Hematopoietic multipotent progenitor cell treated with erythropoietin and hydrocortisone succinate and interleukin-3 and kit ligand, for 17 days (in vitro differentiated cells): ENCODE measurements at places on chromosomes 4 and X.

DNA sequence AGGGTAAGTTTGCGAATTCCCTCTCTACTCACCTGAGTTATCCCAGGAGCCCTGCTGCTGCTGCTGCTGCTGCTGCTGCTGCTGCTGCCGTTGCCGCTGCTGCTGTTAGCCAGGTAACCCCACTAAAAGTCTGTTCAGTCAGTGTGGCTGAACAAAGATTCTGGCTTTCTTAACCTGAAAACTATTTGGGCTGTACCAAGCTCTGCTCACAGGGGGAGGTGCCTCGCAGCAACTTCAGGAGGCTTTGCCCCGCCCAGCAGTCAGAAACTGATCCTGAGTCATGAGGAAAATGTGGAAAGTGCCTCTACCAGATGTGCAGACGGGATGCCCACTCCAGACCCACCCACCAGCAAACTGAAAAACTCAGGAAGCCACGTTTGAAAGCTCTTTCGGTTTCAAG lies at the start of gene CAPN6:
CAPN6 (minus strand) TSS at position 145 of the 400 bp plus-strand sequence. CDS start 6,547 bp downstream, outside the sequence.
- DNase-seq = no peak

- DNase-seq = no peak
Measured at GRCh38 chr4:180164799-180165198, 2078.4 kb upstream of the TENM3 start.

DNA sequence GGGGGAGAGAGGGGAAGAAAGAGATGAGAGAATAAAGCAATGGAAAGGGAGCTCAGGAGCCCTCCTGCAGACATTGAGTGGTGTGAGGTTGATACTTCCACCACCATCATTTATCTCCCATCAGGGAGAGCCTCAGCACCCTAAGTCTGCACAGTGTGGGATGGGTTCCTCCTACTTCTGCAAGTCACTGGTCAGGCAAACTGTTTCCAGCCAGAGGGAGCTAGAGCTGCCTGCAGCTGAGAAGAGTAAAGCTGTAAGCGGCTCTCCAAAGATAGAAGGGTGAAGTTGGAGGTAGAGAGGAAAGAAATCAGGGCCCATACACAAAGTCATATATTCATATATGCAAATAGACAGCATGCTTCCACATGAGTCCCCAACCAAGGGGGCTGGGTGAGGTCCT lies 21.9 kb upstream of the ZNF81 start:
- peak; percentile 30 for DNase-seq

DNA sequence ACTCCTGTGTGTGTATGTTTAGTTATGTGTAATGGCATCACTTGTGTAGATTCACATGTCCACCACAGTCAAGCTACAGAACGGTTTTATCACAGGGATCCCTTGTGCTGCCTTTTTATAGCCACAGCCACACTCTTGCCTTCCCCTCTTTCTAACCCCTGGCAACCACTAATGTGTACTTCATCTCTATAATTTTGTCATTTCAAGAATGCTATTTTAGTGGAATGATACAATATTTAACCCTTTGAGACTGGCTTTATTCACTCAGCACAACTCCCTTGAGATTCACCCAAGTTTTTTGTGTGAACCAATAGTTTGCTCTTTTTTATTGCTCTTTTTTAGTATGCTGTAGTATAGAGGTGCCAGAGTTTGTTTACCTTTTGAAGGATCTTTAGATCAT lies 112.1 kb downstream of the CDKL5 start:
- DNase-seq = no peak

DNA sequence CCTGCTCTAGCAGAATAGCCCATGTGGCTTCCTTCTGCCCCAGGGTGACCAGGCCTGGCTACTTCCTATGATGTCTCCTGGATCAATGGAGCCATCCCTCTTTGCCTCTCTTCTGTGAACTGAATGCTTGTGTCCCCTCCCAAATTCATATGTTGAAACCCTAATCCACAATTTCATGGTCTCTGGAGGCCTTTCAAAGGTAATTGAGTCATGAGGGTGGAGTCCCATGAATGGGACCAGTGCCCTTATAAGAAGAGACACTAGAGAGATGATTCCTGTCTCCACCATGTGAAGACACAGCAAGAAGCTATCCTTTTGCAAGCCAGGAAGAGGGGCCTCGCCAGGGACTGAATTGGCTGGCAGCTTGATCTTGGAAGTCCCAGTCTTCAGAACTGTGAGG lies 18.4 kb downstream of the CCKAR start:
- no peak for DNase-seq

DNA sequence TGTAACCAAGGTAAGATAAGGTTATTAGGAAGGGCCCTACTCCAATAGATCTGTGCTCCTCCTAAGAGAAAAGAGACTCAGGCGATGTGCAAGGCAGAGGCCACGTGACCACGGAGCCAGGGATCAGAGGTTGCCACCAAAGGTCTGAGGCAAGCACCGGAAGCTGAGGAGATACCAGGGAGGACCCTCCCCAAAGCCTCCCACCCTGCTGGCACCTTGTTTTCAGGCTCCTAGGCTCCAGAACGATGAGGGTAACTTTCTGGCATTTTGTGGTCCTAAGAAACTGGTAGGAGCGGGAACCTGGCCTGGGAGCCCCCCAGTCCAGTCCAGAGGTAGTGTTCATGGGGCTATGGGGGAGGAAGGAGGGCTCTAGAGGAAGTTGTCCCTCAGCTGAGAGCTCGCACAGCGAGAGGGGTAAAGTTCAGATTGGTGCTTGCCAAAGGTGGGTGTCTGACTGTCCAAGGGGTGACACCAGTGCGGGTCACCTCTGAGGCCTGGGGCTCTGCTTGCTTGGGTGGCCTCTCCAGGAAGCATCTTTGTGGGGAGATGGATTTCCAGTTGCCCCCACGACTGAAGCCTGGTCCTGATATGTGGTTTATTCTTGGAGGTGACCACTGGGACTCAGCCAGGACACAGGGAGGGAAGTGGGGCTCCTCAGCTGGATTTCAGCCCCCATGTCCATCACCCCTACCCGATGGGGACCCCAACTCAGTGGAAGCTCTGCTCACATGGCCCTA lies 7.5 kb upstream of the LETM1 start:
- DNase-seq = no peak

DNA sequence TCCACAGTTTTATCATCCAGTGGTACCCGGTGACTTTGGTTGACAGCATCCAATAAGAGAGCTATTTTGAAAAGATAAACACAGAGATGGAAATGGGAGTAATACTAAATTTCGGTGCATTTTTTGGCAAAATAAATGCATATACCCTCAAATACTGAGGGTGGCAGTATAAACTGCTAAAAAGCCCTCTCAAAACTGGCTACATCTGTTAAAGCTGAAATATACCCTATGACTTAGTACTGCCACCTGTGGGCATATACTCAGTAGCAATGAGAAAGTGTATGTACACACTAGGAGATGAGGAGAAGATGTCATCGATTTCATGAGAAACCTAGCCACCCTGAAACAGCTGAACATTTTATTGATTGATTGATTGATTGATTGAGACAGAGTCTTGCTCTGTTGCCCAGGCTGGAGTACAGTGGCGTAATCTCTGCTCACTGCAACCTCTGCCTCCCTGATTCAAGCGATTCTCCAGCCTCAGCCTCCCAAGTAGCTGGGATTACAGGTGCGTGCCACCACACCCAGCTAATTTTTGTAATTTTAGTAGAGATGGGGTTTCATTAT lies 12.2 kb upstream of the TMEM128 start:
- DNase-seq = peak; percentile 17

GRCh38 chr4:158778156-158778711 lies 9.4 kb downstream of the FNIP2 start:
- DNase-seq = no peak

- no peak for DNase-seq
Measured at GRCh38 chr4:3145234-3145924, 70.9 kb downstream of the HTT start.

DNA sequence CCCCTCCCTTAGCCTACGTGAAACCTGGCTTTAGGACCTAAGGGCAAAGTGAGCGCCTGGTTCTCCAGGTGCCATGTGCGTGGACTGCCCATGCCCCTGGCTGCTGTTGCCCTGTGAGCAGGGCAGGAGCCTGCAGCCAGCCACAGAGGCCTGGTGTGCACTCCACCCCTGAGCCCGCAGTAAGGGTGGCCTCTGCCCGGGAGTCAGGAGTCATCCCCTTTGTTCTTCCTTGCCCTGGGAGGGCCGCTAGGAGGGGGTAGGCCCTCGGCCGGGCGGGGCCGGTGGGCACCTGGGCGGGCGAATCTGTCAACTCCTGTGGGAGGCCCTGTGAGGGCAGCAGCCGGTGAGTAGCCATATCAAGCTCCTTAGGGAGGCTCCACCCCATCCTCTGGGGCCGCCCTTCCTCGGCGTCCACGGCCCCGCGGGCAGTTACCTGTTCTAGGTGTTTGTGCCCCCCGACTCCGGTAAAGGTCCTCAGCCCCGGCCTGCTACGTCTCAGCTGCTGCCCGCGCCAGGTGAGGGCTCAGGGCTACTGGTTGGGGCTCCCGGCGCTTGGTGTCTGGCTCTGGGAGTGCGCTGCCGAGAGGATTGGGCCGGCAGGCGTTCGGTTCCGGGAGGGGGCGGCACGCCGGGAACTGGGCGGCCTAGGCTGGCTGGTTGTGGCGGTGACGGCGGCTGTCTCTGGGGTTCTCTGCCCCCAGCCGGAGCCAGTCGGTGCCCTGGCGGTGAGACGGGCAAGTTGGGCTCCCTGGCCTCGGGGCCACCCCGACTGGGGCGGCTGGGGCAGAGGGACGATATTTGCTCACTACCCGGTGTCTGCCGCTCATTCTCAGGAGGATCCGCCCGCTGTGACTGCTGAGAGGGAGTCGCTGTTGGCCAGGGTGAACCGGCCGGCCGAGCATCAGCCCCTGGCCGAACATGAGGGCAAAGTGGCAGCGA lies 1060.2 kb downstream of the TECRL start:
- DNase-seq = no peak

DNA sequence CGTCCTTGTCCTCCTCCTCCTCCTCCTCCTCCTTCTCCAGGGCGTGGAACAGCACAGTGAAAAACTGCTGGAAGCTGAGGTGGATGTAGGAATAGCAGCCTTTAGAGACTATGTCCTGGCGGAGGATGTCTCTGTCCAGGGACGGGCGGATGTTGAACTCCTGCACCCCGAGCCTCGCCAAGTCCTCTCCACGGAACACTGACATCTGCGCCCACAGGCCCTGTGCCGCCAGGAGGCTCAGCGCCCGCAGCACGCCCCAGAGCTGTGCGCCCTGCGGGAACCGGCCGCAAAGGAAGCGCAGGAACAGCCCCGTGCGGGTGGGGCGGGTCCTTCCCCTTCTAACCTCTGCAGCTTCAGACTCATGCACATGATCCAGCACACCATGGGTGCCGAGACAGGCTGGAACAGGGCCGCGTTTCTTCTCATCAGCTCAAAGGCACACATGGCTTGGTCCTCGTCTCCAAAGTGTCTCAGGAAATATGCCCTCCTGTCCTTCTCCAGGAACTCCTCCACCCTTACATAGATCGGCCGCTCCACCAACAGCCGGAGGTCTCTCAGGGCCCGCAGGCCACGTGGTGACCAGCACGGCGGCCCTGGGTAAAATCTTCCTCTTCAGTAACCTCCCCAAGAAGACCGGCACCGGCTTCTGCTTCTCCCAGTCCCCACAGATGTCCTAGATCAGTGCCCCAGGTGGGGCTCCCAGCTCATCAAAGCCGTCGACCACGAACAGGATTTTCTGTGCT lies 1.2 kb downstream of the NLRP2B start:
- DNase-seq = no peak

DNA sequence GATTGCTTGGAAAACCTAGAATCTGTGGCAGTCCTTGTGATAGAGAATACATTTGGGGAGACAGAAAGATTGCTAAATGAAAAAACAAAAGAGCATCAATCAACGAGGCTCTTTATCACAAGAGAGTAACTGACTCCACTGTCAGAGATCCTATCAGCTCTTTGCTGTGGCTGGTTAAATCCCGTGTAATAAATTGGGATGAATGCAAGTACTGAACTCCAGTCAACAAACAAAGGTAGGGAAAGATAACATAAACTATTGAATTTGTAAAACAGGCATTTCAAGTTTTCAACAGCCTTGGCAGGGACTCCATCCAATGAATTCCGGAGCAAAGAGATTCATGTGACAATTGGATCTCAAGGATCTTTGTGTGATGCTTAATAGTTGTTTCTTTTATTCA lies 21.3 kb downstream of the MMRN1 start:
- DNase-seq = no peak

GRCh38 chr4:24262084-24262483 lies 322.3 kb downstream of the DHX15 start:
- DNase-seq = no peak

GRCh38 chrX:40109288-40110008 lies 11.7 kb upstream of the BCOR start:
- peak; percentile 9 for DNase-seq

- DNase-seq = no peak
Measured at GRCh38 chrX:103861200-103861599, 29.1 kb upstream of the RAB9B start.

DNA sequence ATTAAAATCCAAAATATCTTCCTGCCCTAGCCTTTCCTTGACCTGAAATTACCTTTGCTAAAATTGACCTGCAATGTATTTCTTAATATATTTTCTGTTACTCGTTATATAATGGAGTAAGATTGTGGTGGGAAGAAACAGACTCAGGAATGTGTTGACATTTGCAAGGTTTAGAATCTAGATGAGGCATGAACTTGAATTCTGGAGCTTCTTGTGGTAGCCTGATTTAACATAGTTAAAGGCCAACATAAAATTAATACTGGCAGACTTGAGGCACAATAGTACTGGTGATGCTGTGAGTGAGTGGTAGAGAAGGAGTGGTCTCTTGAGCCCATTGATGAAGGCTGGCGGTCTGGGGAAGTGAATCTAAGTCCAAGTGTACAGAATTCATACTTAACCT lies 197.9 kb upstream of the SPRY1 start:
- no peak for DNase-seq

DNA sequence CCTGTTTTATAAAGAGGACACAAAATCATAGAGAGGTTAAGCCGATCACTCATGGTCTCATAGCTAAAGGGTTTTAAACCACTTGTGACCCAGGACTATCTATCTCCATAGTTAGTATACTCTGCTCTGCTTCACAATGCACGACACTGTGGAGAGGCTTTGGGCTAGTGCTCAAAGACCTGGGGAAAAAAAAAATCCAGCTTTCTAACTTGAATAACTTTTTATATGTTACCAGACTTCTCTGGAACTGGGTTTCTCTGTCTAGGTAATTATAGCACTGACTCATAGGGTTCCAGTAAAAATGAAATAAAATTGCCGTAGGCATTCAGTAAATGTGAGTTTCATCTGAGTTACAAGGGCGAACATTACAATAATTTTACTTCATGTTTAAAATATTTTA lies 273.7 kb upstream of the TECRL start:
- no peak for DNase-seq

- no peak for DNase-seq
Measured at GRCh38 chr4:17013382-17014006, 115.0 kb upstream of the LDB2 start.

DNA sequence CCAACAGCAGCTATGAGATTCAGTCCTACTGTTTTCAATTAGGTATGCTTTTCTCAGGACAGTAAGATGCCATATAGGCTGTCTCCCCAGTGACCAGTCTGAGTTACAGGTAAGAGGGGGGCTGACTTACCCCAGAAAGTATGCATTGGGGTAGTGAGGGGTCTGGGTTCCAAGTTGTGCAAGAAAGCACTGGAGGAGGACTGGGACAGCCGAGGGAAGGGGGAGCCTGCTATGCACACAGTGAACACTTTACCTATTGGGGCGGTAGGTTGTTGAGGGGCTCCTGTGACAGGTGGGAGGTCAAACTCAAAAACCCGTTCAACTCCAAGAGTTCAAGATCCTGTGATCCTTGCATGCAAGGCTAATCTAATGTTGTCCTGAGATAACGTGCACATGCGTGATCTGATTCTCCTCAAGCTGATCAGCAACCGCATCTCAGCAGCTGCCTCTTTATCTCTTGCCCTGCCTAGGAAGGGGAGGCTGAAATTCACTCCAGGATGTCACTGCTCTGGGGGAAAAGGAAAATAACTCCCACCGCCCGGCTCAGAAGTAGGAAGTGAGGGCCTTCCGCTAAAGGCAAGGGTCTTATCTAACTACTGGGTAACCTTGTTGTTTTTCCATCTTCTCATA lies 108.8 kb upstream of the KIT start:
- DNase-seq = no peak
